ENCODE measurements at places on chromosomes 3 and 15.

DNA sequence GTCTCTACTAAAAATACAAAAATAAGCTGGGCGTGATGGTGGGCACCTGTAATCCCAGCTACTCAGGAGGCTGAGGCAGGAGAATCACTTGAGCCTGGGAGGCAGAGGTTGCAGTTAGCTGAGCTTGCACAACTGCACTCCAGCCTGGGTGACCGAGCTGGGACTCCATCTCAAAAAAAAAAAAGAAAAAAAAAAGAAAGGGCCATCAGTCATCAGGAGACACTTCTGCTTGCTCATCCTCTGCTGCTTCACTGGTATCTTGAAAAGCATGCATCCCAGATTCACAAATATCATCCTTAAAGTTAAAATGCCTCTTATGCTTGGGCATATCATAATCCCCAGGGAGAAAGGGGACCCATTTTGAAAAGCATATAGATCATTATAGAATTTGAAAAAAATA is 176.6 kb upstream of the NR2F2 start:
- no peak for DNase-seq

DNA sequence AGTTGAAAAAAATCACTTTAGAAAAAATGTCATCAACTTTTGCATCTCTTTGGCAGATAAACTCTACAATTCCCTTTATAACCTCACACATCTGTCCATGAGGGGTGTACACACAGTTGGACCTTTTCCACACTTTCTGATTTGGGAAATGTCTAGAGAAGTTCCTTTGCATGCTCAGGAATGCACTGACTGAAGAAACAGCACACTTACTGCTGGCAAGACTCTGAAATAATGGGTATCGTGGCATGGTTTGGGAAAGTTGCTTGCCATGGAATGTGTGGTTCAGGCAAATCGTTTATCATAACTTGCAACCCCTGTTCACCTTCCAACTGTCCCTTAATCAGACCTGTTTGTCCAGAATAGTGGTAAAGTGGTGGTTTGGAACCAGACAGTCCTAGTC is 135.3 kb upstream of the TGFBR2 start:
- no peak for DNase-seq

GRCh38 chr3:139455206-139455605 is 21.1 kb downstream of the RBP2 start:
- no peak for DNase-seq

- no peak for DNase-seq
These were observed 22.2 kb downstream of the PSTPIP1 start for GRCh38 chr15:77017091-77017660.

- DNase-seq, result no peak
These were observed 108.9 kb downstream of the CCNL1 start for GRCh38 chr3:157051055-157051454.

- no peak for DNase-seq
These were observed 110.7 kb downstream of the TJP1 start for GRCh38 chr15:29711531-29711930.

GRCh38 chr3:142645236-142645793 is 49.1 kb downstream of the PLS1 start:
- DNase-seq, result no peak

- DNase-seq, result peak; percentile 64
These were observed 2.0 kb downstream of the ANKRD28 start for GRCh38 chr3:15795651-15796308.

GRCh38 chr15:72042054-72042453 is 75.9 kb downstream of the MYO9A start:
- no peak for DNase-seq

DNA sequence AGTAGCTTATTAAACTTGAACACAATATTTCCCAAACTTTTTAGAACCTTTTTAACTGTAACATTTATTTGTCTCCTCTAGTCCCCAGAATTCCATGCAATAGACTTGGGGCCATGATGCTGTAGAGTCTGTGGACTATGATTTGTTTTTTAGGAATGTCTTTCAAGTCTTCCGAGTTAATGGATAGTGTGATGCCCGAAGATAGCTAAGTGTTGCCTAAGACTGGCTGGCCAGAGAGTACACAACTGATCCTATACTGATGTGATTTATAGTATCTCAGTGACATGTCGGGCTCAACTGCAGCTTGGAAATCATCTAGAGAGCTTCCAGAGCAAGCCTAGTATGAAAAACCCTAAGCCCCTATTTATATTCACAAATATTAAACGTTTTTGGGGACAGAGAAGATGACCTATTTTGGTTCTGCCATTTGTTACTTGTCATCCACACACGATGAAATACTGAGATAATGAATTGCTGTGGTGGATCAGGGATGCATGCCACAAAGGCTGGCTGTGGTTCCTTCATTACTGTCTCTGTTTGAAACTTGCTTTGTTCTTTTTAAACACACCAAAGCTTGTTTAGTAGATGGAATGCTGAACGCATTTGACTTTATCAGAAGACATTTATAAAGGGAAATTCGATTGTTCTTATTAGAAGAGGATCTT is 507.4 kb downstream of the TAFA4 start:
- no peak for DNase-seq

DNA sequence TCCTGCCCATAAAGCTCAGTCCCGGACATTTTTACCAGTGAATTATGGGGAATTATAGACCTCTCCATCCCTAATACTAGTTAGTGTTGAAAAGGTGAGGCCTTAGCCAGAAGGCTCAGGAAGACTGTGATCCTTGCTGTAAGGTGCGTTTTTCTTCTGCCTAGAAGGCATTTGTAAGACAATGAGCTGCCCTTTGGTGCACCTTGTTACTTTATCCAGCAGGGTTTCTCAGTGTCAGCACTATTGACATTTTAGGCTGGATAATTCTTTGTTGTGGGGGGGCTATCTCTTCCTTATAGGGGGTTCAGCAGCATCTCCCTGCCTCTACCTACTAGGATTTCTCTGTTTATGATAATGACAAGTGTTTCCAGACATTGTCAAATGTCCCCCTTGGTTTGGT is 108.1 kb upstream of the ABHD17C start:
- DNase-seq, result no peak

- DNase-seq, result no peak
These were observed 427.8 kb downstream of the LPP start for GRCh38 chr3:188581792-188582191.

DNA sequence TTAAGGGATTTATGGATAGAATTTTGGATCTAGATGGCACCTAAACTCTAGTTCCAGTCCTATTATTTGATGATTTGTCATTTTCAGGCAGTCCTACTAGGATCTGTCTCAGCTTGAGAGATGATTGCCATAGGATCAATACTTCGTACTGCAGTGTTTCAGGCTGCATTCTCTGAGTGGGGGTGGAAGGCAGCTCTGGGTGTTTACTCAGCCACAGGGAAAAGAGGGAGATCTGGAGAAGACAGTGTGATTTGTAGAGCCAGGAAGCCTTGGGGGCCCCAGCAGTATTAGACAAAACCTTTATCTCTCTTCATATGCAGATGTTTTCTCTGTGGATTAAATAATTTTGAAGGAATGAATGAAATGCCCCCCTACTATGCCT is 188.4 kb upstream of the SYNPR start:
- no peak for DNase-seq

DNA sequence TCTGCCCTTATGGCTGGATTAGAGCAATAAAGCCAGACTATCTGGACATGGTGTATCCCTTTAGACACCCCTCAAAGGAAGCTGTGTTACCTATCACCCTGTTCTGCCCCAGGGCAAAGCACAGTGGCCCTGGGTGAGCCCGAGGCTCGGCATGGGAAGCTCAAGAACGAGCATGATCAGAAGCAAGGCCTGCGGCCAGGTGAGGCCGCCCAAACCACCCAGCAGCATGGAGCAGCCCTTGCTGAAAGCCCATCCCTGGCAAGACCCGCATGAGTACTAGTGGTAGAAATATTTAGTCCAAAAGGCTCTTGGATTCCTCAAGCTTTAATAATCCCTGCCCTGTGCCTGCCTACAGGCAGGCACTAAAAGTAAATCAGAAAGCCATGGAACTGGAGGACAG is 261.1 kb downstream of the MEX3B start:
- DNase-seq, result no peak

DNA sequence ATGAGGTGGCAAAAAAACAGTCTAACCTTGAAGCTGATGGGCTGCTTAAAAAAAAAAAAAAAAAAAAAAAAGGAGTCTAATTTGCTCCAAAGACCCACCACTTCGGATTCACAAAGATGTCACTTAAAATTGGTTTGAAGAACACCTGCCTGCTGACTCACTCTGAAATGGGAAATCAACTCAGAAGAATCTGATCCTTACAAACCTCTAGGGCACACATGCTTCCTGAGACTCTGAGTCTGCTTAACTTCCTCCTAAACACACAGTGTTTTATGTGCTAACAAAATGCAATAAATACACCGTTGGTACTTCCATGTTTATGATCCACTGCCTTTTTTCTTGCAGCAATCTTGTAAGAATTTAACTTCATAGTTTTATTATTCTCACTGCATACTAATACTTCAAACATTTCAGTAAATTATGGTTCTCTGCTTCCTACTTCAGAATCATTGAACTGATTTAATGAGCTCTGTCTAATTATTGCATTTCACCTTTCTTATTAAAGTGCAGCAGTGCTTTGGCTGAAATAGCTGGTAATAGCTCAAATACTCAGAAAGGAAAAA is 73.0 kb upstream of the FRMD4B start:
- peak; percentile 49 for DNase-seq

GRCh38 chr3:197598404-197598980 is 42.7 kb upstream of the BDH1 start:
- DNase-seq, result no peak

GRCh38 chr3:138862531-138862923 is 27.8 kb upstream of the PIK3CB start:
- peak; percentile 37 for DNase-seq

DNA sequence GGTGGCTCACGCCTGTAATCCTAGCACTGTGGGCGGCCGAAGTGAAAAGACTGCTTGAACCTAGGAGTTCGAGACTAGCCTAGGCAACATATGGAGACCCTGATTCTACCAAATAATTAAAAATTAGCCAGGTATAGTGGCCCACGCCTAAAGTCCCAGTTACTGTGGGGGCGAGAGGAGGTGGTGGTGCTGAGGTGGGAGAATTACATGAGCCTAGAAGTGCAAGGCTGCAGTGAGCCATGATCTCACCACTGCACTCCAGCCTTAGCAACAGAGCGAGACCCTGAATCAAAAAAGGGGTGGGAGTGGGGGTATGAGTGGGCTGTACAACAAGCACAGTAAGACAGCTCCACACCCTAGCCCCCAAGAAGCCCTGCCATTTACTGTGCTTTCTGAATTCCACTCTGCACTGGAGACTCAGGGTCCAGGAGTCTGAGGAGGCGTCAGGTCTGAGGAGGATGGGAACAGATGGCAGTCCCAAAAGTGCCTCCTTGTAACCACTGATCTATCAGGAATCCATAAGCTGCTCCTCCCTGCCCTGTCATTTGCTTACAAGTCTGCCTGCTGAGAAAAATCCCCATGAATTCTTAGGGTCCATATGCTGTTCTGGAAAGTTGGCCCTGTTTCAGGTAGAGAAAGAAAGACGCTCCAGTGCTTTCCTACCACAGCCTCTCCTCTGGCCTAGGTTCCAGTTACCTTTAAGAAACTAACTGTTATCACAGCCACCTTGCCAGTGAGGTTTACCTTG is 171.1 kb downstream of the MAGI1 start:
- no peak for DNase-seq

- no peak for DNase-seq
These were observed 76.9 kb upstream of the EIF1B start for GRCh38 chr3:40232626-40233025.

DNA sequence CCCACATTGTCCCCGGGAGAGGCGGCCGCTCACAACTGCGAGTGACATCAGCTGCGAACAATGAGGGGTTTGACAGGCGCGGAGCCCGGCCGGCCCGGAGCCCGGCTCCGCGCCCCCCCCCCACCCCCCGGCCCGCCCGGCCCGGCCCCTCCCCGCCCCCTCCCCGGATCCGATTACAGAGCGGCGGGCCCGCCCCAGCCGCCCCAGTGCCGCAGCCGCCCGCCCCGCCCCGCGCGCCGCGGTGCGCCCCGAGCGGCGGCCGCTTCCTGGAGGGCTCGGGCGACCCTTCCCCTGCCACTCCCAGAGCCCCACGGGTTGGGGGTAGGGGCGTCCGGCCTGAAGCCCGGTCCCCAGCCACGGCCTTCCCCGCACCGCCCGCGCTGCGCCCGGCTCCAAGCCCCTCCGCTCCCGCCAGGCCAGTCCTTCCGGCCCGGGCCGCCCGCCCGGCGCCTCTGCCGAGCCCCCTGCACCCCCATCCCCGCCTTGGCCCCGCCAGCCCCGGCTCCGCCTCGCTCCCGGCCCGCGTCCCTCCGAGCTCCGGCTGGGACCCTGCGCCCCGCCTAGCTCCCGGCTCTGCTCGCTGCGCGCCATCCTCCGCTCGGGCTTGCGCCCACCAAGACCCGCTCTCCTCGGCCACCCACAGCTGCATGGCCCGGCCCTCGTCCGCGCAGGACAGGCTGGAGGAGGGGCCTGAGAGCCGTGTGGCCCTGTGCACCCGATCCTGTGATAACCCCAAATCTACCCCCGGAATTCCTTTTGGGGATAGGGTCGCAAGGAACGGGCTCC is at the start of gene PCBP4:
TSS of gene PCBP4 (minus strand) at position 71 of the 786 bp plus-strand sequence. CDS start 6,214 bp downstream, outside the sequence.
- peak; percentile 51 for DNase-seq

DNA sequence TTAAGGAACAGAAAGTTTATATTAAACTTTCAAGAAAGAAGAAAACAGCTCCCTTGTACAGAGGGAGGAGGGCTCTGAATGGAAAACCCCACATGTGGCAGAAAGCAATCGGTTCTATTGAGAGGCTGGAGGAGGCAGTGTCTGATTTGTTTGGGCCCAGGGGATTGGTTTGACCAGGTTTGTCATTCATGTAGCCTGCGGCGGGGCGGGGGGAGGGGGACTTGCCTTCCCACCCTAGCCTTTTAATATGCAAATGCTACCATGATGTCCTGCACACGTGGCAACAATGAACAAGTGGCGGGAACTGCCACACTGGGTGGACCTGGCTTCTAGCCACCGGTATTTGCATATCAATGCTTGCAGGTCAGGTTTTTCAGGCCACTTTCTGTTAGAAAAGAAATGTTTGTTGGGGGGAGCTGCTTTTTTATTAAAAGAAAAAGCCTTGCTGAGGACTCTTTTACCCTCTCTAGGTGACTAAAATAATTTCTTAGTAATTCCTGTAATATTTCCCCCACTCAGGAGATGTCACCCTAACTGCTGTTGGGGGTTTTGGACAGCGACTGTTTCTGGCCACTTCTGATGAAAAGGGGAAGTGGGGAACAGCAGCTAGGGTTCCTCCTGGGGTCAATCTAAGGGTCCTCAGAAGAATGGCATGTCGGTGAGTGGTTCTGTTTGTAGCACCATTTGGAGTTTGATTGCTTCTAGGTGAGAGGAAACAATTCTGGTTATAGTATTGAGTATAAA is 691.2 kb downstream of the TBL1XR1 start:
- no peak for DNase-seq

DNA sequence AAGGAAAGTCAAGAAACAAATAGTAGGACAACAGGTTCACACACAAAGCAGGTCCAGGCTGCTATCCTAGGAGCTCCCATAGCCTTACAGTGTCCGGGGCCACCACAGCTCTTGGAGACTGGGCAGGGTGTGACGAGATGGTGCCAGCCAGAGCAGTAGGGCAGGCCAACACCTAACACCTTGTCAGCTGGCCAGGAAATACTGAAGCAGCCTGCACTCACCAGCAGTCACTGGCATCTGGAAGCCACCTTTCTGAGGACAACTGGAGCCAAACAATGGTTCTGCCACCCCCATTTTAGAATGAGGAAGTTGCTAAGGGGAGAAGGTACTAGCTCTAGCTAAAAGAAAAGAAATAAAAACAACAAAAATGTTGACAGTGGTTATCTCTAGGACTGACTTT is 47.2 kb downstream of the CCDC12 start:
- DNase-seq, result no peak
